Urinary bladder (tissue), 4 donors: ENCODE measurements at places on chromosomes 2 and 18. TPM values are rescaled to one million over a fixed set of nuclear protein-coding genes. Genes with fewer than 3 reads are reported as not detected.

The ANKRD62 gene
- total RNA-seq, result 0.11 TPM

GRCh38 chr2:160606341-160606740 is 112.7 kb upstream of the RBMS1 start:
- no peak for DNase-seq

DNA sequence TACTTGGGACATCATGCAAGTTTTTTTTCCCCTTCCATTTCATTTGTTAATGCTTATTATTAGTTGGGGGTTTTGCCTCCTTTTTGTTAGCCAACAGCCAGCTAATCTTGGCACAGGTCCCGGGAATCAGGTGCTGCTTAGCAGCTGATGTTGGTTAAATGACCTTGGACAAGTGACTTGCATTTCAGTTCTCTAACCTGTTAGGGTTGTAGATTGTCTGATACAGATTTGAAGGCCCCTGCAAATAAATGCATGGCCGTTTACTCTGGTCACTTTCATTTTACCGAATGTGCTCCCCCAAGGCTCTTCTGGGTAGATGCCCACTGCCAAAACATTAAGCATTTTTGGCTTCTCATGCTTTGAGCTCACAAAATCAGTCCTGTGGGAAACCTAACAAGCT is 120.9 kb downstream of the SPTBN1 start:
- DNase-seq, result no peak

DNA sequence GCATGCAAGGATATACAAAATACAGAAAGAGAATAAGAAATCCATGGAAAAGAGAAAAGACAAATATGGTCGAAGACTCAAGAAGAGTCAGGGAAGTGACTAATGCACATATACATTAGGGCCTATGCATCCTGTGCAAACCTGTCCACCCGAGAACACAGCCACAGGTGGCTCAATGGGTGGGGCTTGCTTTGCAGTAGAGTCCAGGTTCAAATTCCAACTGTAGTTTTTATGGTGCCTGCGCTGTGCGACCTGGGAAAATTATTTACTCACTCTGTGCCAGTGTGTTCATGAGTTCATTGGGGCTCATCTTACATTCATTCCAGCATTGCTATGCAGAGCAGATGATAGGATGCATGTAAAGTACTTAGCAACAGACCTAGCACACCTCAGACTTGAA is 244.7 kb downstream of the CTNNA2 start:
- no peak for DNase-seq
